ENCODE measurements at places on chromosomes 1 and 21. TPM values are rescaled to one million over a fixed set of nuclear protein-coding genes. Genes with fewer than 3 reads are reported as not detected.

NR5A2 gene
- polyA plus RNA-seq = 2.9 TPM

OR2L13 gene
- 0.11 TPM for polyA plus RNA-seq

DNA sequence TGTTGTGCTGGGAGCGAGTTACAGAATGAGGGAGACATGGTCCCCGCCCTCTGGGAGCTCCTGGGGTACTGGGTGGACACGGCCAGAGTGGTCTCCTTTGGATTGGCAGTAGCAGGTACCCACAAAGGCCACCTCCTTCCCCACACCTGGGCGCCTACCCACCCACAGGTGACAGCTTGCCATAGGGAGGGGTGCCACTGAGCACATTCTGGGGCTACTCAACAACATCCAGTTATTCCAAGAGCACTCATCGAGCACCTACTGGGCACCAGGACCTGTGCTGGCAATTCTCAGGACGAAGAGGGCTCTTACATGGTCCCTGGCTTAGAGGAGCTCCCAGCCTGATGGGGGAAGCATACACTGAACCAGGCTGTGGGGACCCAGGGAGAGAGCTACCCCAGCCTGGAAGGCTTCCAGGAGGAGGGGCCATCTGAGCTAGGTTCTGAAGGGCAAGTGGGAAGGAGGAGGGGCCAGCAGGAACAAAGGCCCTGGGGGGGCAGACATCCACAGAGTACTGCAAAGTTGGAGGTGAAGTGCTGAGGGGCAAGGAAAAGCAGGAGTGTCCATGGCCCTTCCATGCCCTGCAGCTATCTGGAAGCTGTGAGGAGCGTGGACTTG is 22.0 kb downstream of the MRPL37 start:
- no peak for DNase-seq

DNA sequence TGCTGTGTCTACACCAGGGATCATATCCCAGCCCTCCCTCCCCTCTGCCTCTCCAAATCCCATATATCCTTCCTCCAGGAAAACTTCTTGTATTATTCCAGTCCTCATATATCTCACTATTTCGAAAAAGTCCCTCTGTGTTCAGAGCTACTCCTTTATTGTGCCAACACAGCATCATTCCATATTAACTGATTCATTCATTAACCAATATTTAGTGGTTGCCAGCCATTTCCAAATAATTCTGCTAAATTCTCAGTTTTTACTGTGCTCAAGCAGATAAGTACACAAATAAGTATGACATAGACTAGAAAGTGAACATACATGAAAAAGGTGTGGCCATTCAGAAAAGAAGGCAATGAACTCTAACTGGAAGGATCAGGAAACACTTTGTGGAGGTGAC is 241.6 kb upstream of the DUSP10 start:
- no peak for DNase-seq

- no peak for DNase-seq
Observed at GRCh38 chr1:206679738-206680211, 4.9 kb upstream of the MAPKAPK2 start.

Data from left renal pelvis (tissue), 4 donors.